ENCODE measurements at places on chromosomes 12 and 14. TPM values are rescaled to one million over a fixed set of nuclear protein-coding genes. Genes with fewer than 3 reads are reported as not detected.

Gene KRT86
- total RNA-seq, result 0.34 TPM

Gene ABHD12B
- total RNA-seq, result not detected

Gene FZD10
- total RNA-seq, result not detected

GRCh38 chr12:105672121-105672975 is 341.9 kb downstream of the C12orf75 start:
- DNase-seq, result no peak

GRCh38 chr12:8692573-8692972 is 5.2 kb upstream of the RIMKLB start:
- no peak for DNase-seq

DNA sequence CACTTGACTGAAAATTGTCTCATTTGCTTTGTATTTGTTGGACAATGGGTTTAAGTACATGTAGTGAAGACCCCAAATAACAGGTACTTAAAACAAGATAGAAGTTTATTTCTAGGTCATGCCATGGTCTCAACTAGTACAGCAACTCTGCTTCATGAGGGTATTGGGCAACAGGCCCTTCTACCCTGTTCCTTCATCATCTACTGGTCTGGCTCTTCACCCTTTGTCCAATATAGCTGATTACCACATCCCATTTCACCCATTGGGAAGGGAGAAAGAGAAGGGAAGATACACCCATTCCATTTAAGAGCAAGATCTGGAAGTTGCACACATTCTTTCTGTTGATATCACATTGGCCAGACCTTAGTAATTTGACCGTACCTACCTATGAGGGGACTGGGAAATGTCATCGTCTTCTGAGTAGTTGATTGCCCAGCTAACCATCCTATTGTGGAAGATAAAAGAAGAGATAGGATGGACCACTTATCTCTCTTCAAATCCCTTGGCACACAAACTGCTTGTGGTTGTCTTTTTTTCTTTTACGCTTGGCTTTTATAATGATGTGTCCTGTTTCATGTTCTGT is 104.6 kb downstream of the DIP2B start:
- no peak for DNase-seq

DNA sequence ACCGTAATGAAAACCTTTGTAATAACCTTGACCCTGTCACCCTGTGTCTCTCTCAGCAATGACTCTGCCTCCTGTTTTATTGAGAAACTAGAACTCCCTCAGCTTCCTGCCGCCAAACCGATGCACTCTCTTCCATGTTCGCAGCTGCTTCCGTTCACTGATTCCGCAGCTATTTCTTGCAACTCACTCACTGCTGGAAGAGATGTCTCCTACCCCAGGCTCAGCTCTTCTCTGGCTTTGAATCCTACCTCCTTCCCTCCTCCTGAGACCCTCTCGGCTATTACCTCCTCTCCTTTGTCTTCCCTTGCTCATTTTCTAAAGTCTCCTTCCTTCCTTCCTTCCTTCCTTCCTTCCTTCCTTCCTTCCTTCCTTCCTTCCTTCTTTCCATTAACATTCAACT is 71.0 kb downstream of the ESRRB start:
- DNase-seq, result no peak

GRCh38 chr12:115960-116915 is 49.7 kb downstream of the IQSEC3 start:
- DNase-seq, result no peak

GRCh38 chr12:30573145-30573544 is 122.5 kb downstream of the IPO8 start:
- no peak for DNase-seq

- DNase-seq, result no peak
Observed at GRCh38 chr12:108949976-108950375, 70.1 kb downstream of the DAO start.

DNA sequence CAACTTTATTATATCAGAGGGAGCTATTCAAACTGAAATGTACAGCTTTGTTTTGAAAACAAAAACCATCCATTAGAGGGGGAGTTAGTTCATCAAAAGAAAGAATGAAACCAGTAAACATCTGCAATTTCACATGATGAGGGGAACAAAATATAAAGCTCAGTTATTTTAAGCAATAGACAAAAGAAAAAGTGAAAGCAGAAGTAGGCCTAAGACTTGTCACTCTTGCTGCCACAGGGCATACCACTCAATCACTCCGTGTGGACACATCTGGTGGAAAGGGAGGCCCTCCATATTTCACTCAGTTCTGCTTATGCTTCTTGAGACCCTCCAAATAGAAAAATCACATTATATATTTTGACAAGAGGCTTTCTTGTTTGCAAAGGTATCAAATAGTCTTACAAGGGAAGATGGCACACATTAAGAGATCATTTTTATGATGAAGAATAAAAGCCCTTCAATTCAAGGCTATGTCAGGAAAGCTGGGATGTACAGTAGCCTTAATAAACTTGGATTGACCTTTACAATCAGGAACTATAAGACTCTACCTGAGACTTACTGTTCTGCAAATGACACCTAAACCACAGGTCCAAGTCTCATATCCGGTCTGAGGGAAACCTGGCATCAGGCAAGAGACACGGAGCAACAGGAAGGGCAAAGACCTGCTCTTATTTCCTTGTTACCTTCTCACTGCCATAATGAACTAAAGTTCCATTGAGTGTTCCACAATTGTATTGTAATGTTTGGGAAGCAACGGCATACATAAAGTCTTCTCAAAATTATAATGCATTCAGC is 222.5 kb upstream of the GRIP1 start:
- no peak for DNase-seq
